ENCODE measurements at places on chromosomes 6 and 20.

DNA sequence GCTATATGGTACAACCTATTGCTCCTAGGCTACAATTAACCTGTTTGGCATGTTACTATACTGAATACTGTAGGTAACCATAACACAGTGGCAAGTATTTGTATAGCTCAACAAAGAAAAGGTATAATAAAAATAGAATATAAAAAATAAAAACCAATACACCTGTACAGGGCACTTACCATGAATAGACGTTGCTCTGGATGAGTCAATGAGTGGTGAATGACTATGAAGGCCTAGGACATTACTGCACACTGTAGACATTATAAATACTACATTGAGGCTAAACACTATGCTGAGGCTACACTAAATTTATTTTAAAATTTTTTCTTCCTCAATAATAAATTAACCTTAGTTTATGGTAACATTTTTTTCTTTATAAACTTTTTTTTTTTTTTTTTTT lies 18.6 kb downstream of the ELOVL5 start:
- DNase-seq: no peak

GRCh38 chr6:37889051-37889450 lies 69.5 kb downstream of the ZFAND3 start:
- DNase-seq: no peak

DNA sequence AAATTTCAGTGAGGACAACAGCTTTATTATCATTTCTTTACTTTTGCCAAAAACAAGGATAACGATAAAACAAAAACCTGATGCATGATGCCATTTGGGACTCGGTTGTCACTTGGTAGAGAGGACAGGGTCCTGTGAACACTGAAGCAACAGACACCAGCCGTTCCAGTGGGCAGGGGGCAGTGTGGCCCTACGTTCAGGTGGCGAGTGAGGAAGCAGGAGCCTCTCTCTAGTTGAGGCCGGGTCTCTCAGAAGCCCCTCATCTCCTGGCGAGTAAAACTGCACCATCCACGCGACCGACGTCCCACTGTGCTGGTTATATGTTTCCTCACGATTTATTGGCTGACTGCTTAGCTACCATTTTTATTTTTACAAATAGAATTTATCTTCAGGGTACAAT lies 231.6 kb downstream of the THBS2 start:
- DNase-seq: no peak

- DNase-seq: no peak
These were observed 14.6 kb downstream of the ADGRB3 start for GRCh38 chr6:68649669-68650068.

All from NCI-H2227 treated with DMSO at 0.1 percent for 48 hours (cell line).